Osteoblast (primary cell): ENCODE measurements at places on chromosomes 1 and 21. TPM values are rescaled to one million over a fixed set of nuclear protein-coding genes. Genes with fewer than 3 reads are reported as not detected.

RHD gene
- total RNA-seq, result not detected in 2 replicates

GRCh38 chr1:152170287-152170905 lies 11.4 kb upstream of the RPTN start:
- DNase-seq, result no peak

GRCh38 chr1:222443566-222443965 lies 104.3 kb downstream of the HHIPL2 start:
- DNase-seq, result no peak

DNA sequence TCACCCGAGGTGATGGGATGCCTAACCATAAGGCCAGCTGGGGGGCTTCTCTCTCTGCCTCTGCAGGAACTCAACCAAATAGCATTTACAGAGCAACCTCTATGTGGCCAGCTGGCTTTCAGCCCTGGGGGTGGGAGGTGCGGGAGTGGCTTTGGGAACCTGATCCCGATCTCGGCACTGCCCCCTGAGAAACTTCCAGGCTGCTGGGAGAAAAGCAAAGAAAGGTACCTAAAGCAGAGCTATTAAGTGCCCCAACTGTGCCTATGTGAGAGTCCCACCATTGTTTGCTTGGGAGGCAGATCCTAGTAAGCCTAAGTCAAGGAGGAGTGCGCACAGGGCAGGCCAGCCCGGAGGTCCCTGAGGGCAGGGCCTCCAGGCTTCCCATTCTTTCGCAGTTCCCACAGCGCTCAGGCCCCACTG lies 7.0 kb downstream of the KRTCAP2 start:
- no peak for DNase-seq

DNA sequence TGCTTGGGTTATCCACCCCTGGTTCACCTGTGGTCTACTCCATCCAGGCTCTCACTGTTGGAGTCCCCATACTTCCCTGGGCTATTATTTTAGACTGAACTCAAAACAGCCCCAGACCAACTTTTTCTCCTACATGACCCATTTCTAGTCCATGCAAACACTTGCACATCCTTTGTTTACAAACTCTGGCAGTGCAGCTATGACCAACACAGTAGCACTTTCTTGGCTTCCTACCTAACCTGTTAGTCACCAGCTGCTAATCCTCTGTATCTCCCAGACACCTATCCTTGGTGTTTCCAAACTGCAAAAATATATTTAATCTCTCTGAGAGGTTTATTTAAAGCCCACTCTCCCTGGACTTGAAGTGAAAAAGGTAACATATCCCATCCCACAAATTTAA lies 90.8 kb downstream of the DDAH1 start:
- DNase-seq, result no peak

DNA sequence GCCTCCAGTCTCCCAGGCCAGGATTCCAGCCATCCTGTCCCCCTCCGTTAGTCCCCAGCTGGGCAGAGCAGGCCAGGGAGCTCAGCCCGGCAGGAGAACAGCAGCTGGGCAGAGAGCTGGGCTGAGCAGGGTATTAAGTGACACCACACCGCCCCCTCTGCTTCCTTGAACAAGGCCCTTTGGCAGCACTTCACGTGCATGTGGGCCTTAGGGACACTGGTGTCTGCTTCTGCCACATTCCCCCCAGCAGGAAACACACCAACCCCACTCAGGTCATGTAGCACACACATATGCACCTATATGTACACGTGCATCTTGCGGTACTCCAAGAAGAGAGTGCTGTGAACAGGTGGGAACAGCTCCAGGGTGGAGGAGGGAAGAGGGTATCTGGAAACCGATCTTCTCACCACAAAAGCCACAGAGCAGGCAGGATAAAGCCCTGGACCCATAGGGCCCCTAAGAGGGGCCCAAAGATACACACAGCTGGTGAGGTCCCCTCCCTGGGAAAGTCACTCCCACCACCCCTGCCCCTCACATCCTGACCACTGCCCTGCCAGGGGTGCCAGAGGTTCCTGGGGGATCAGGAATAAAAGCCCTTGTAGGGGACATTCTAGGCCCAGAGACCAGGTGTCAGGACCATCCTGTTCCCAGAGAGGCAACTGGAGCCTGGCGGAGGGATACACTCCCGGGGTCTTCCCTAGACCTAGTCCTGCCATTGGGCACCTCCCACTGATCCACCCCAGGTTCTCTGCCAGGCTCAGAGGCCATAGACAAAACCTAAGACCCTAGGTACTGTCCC lies 4.5 kb downstream of the EPHA2 start:
- DNase-seq, result peak; percentile 95

- no peak for DNase-seq
Observed at GRCh38 chr21:26834181-26834905, 10.9 kb downstream of the ADAMTS1 start.

DNA sequence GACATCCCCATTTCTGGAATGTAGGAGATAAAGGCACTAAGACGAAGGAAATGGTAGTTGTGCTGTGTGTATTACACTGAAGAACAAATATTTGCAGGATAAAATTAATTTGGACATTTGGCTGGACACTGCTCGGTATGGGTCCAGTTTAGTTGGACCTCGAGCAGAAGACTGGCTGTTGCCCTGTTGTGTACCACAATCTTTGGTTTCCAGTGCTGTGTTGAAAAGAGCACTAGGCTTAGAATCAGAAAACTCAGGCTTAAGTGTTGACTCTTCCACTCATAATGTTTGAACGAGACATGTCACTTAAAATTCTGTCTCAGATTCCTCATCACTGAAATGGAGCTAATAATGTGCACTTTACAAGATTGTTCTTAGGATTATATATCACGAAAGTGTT lies 1.2 kb upstream of the ARPC5 start:
- no peak for DNase-seq

- DNase-seq, result peak; percentile 74
Observed at GRCh38 chr1:22625262-22625925, 11.0 kb upstream of the C1QA start.

PTPN7 gene
- total RNA-seq, result not detected in 2 replicates

SUSD4 gene
- 0.29 TPM in 1 of 2 replicates, not detected in the other for total RNA-seq

- peak; percentile 39 for DNase-seq
Observed at GRCh38 chr1:2946291-2946690, 75.0 kb upstream of the ACTRT2 start.

DNA sequence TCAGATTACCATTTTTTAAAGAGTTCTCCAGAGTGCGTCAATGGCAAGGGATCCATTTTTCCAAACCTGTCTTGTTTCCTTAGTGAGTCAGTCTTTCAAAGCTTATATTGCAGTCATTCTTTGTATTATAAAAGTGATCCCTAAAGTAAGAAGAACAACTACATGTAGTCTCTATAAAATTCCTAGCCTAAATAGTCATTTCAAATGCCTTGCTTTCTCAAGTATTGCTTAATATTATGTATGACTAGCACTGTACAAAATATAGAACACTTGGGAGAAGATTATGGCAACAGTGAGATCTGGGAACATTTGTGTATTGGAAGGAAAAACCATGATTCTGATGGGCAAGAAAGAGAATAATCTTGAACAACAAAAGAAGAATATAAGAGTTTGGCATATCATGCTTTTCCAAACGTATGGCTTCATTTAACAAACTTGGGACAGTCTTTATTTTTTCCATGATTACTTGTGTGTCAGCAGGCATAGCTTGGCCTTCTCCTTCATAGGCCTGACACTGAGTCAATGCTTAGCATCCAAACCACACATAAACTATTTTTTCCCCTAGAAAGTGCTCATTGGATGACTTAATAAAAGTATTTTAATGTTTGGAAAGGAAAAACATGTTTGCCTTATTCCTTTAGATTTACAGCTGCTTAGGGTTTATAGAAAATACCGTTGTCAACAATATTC lies 547.4 kb downstream of the LTN1 start:
- DNase-seq, result no peak

GRCh38 chr21:15000081-15000480 lies 64.7 kb downstream of the NRIP1 start:
- no peak for DNase-seq

DNA sequence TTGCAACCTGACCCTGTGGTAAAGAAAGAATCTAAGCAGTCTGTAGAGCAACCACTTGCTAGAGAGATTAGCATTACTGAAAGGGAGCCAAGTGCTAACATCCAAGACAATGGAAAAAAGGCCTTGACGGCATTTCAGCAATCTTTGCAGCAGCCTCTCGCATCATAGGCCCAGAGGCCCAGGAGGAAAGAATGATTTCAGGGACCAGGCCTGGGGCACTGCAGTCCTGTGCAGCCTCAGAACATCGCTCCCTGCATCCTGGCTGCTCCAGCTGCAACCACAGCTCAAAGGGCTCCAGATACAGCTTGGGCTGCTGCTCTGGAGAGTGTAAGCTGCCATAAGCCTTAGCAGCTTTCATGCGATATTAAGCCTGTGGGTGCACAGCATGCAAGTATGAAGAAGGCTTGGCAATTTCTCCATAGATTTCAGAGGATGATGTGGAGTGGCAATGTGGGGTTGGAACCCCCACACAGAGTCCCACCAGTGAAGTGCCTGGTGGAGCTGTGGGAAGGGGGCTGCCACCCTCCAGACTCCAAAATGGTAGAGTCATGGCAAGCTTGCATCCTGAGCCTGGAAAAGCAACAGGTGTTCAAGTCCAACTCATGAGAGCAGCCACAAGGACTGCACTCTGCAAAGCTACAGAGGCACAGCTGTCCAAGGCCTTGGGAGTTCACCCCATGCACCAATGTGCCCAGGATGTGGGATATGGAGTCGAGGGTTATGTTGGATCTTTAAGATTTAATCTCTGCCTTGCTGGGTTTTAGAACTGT lies 110.6 kb upstream of the HMGB4 start:
- DNase-seq, result no peak

DNA sequence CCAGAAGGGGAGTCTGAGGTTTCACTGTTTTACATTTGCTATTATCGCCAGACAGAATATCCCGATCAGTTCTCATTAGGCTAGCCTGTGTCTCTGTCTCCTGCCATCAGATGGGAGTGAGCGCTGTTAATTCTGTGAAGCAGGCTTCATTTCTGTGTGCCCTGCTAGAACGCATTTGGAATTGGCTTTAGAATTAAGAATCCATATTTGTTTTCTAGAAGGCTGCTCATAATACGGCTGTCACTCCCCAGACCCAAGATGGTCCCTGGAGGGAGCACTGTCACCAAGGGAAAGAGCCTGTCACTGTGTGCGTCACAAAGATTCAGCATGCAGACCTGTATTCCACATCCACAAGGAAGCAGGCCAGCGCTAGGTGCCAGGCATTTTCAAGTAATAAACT lies 49.2 kb downstream of the CASQ2 start:
- no peak for DNase-seq

DNA sequence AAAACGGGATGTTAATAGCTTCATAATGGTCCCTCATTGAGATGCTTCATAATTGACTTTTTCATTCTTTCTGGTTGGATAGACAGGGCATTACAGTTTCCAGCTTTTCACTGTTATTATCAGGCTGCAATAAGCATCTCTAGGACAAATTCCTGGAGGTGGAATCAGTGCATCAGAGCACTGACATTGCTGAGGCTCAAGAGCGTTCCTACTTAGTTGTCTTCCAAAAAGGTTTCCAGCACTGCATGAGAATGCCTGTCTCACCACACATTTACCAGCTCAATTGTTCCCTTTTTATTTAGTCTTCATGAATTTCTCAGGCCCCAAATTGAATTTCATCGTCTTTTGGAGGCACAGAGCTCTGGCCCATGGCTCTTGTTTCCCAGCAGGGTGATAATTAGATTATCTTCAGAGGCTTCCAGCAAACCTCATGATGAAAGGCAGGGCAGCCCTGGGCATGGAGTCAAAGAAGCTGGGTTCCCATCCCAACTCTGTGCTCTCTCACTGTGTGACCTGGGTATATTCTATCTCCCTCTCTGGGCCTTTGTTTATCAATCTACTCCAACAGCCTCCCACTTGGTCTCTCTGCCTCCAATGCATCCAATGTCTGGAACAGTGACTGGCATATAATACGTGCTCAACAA lies 451.4 kb downstream of the PTPRU start:
- peak; percentile 36 for DNase-seq

RAB42 gene
- total RNA-seq, result 5.0 and 5.1 TPM in 2 replicates

MPL gene
- not detected in 2 replicates for total RNA-seq

GRCh38 chr1:105442901-105443300 lies 1613.6 kb upstream of the PRMT6 start:
- no peak for DNase-seq

DNA sequence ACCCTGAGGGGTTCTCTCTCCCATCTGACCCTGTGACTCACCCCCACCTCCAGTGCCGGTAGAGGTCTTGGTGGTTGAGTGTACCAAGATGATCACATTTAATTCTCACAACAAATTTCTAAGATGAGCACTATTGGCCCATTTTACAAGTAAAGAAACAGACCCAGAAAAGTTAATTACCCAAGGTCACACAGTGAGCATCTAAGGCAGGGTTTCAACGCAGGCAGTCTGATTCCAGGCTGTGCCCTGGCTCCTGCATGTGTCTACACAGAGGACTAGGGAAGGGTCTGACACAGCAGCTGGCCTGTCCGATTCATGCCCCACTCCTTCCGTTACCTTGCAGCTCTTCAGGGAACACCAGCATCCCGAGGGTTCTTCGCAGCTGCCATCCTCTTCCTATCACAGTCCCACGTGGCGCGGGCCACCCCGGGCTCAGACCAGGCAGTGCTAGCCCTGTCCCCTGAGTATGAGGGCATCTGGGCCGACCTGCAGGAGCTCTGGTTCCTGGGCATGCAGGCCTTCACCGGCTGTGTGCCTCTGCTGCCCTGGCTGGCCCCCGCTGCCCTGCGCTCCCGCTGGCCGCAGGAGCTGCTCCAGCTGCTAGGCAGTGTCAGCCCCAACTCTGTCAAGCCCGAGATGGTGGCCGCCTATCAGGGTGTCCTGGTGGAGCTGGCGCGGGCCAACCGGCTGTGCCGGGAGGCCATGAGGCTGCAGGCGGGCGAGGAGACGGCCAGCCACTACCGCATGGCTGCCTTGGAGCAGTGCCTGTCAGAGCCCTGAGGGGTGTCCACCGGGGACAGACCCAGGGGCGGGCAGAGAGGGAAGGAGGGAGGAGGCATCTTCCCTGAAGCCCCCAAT lies 7.5 kb downstream of the NCDN start:
- peak; percentile 17 for DNase-seq

- DNase-seq, result no peak
Observed at GRCh38 chr1:92262516-92262915, 36.3 kb downstream of the GLMN start.

DNA sequence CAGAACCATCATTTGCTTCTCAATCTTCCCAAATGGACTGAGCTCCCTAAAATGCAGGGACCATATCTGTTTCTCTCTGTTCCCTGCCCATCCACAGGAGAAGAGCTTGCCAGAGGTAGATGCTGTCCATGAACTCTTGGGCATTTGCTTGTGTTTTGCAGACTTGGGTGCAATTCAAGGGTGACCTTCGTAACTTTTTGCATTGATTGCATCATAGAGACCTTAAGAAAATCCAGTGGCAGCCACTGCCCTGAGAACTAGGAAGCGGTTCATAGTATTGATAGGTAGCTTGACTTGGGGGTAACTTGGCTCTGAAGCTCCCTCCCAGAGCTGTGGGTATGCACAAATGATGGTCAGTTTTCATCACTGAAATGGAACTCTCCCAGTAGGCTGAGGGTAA lies 34.3 kb upstream of the EDEM3 start:
- no peak for DNase-seq

CFAP107 gene
- total RNA-seq, result not detected in 2 replicates

DNA sequence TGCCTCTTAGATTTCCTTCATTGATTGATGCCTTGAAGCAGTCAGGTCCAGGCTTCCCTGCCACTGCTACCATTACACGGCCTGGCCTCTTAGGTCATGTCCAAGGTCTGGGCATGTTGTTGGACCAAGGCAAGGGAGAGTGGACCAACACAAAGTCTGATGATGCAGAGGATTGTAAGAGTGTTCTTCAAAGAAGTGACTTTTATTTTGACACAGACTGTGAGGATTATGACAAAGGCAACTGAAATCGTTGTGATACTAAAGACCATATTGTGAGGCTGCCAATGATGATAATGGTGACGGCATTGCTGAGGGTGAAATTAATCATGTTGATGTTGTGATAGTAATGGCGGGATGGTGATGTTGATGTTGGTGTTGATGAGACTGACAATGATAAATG lies 149.5 kb downstream of the GRIK3 start:
- DNase-seq, result no peak

TDRD10 gene
- not detected in 2 replicates for total RNA-seq
